Stimulated activated CD8-positive, alpha-beta memory T cell treated with anti-CD3 and anti-CD28 coated beads, Interleukin-15, amount 100 ng/mL, for 48 hours (primary cell): ENCODE measurements at places on chromosomes 13 and 19.

GRCh38 chr13:79401259-79402070 lies 4.6 kb downstream of the RBM26 start:
- DNase-seq, result no peak

GRCh38 chr13:103395139-103395538 lies 328.9 kb upstream of the SLC10A2 start:
- DNase-seq, result no peak

DNA sequence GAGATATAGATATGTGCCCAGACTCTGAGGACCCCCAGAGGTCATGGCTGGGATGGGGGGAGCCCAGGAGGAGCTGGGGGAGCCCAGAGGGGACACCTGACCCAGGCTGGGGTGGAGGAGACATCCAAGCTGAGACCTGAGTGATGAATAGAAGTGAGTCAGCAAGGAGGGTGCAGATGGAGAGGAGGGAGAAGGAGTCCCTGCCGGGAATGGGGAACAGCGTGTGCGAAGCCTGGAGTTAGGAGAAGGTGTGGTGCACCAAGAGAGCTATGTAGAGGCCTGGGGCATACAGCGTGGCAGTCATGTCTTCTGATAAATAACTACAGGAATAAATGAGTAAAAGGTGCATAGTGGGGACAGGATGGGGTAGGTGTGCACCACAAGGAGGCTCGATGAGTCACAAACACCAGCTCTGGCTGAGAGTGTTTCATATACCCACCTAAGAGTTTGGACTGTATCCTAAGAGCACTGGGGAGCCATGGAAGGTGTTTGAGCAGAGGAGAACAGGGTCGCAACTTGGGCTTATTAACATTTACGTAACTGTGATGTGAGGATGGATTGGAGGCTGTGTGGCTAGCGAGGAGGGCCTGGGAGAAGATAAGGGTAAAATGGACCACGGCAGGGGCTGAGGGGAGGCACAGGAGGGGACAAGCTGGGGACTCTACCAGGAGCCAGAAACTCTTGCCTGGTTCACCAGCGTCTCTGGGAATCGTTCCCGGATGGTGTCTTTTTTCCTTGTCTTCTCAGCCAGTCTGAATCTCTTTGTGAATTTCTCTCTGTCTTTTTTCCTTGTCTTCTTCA lies 1.4 kb downstream of the CEACAM18 start:
- peak; percentile 20 for DNase-seq

GRCh38 chr13:98678741-98679140 lies 73.7 kb downstream of the SLC15A1 start:
- no peak for DNase-seq

DNA sequence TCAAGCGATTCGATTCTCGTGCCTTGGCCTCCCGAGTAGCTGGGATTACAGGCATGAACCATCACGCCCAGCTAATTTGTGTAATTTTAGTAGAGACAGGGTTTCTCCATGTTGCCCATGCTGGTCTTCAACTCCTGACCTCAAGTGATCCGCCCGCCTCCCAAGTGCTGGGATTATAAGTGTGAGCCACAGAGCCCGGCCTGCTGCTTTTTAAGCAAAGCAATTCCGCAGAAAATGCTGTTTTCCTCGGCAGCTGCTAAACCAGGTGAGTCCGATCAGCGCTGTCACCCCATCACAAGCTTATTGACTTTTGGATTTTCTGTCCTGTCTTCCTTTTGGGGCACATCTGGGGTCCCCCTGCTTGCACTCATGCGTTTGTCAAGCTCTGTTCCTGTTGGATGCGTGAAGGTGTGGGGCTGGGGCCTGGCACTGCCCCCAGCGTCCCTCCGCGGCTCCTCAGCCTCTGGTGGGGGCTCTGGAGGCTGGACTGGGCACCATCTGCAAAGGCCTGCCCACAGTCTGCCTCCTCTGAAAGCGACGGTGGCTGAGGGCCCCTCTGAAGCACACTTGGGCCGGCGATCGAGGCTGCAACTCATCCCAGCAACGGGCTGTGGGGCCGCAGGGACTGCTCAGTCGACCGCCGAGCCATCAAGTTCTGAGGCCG lies 25.7 kb downstream of the CEBPG start:
- DNase-seq, result no peak

DNA sequence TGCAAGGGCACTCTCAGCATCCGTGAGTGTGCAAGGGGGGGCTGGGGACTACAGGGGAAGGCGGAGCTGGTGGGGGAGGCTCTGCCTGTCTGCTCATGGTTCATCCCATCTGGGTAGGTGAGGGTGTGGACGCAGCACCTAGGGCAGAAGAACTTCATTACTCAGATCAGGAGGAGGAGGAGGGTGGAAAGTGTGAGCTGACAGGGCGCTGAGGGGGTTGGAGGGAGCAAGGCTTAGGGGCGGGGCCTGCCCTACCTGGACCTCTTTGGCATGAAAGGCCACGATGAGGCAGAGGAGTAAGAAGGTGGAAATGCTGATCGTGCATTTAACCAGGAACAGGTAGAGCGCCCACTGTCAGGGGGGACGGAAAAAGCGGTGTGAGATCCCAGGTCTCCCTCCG lies 4.5 kb downstream of the KCNN4 start:
- DNase-seq, result no peak

- no peak for DNase-seq
These were observed 95.9 kb downstream of the RFC3 start for GRCh38 chr13:33913829-33914228.

DNA sequence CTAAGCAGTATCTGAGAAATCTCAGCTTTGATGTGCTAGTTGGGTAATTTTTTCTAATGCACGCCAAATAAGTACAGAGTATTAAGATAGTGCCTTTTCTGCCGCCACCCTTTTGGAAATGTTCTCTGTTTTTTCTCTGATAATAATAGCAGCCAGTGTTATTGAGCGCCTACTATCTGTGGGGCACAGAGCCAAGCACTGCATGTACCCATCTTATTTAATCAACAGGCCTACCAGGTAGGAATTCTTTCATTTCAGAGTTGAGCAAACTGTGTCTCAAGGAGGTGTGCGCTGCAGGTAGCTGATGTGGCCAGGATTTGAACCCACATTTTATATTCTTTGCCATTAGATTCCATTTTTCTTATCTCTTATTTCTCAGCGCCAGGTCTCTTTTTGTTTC lies 1.4 kb downstream of the EPN1 start:
- no peak for DNase-seq

DNA sequence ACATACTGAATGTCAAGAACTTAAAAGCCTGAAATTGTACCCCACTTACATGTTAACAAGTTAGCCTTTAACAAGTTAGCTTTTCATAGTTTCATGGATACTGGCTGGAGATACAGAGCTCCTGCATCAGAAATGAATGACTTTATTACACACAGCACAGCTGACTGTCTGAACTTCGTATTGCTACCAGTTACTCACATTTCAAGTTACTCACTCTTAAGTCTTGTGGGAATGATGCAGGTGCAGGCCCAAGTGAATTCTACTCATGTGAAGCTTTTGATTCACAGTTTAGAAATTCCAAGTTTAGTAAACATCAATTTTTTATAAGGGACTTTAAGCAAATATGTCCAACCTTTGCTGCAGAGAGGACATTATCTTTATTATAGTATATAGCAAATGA lies 762.2 kb upstream of the PRR20A start:
- DNase-seq, result no peak

- DNase-seq, result no peak
These were observed 1618.7 kb downstream of the OLFM4 start for GRCh38 chr13:54647275-54647674.

DNA sequence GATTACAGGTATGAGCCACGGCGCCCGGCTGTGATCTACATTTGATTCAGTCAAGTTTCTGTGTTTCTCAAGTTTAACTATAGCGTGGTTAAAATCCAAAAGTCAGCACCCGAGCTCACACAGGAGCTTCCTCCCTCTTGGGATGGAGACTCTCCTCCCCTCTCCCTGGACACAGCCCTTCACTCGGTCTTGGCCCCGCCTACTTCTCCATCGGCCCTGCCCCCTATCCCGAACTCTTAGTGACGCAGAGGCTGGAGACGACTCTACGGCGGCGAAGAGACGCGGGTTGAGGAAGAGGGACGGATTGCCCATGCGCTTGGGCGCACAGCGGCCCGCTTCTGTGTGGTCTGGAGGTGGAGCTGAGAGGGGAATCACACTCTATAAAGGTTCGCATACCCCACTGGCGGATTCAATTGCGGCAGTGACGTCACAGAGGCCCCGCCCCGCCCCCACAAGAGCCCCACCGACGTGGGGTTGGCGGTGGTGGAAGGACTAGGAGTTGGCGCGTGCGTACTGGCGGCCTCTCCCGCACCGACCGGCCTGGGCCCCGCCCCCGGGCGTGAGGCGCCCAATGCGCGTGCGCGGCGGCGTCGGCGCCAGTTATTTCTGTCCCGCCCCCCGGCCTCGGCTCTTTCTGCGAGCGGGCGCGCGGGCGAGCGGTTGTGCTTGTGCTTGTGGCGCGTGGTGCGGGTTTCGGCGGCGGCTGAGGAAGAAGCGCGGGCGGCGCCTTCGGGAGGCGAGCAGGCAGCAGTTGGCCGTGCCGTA lies at the start of gene TRIM28:
TRIM28 (plus strand) TSS at position 239 of the 765 bp plus-strand sequence. CDS start 694 bp downstream, outside the sequence.
- DNase-seq, result peak; percentile 100

DNA sequence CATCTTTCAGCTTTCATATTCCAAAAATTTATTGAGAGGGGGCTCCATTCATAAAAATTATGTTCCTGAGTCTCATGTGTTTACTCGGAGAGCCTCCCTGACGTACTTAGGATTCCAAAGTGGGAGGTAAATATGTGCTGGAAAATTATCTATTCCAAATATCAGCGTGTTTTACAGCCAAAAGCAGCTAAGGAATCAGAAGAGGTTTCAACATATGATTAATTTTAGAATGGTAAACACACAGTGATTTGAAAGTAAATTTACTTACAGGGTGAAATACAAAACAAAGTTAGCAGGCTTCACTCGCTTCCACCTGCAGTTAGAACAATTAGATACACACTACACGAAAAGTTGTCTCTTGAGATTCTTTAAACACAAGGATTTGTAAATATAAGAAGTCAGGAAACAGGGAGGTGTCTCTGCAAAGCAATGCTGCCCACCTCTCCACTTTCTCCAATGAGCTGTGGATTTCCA lies 313.8 kb upstream of the NBEA start:
- no peak for DNase-seq

- no peak for DNase-seq
These were observed 349.1 kb downstream of the LIG4 start for GRCh38 chr13:107866032-107866940.

GRCh38 chr19:4984438-4984990 lies 15.6 kb downstream of the KDM4B start:
- DNase-seq, result no peak

- DNase-seq, result no peak
These were observed 66.1 kb upstream of the DIAPH3 start for GRCh38 chr13:60229708-60230272.

DNA sequence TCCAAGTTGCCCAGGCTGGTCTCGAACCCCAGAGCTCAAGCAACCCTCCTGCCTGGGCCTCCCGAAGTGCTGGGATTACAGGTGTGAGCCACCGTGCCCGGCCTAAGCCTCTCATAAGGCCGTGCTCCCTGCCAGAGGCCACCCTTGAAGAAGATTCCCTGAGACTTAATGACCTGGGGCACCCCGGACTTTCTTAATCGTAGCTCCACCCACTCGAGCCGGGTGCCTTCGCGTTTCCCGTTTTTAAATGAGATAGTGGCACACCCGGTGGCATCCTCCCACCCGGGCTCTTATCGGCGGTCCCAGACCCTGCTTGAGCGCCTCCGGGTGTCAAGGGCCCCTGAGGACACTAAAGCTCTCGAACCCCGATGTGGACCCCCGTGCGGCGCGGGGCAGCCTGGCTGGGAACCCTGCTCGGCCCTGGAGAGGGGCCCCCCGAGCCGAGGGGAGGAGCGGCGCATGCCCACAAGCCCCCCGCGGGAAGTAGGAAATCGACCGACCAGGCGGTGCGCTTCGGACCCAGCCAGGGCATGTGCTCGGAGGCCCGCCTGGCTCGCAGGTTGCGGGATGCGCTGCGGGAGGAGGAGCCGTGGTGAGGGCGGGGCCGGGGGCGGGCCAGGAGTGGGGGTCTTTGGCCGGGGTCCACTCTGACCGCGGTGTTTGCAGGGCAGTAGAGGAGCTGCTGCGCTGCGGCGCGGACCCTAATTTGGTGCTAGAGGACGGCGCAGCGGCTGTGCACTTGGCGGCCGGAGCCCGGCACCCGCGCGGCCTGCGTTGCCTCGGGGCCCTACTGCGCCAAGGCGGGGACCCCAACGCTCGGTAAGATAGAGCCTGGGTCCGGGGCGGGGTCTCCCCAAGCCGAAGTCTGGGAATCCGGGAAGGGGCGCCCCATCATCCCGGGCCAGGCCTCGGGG lies at the start of gene ANKLE1:
ANKLE1 (plus strand) TSS at position 511 of the 914 bp plus-strand sequence; CDS start at position 531, 20 bp downstream.
- DNase-seq, result peak; percentile 58

- DNase-seq, result no peak
These were observed 7.6 kb downstream of the LYPD3 start for GRCh38 chr19:43457809-43458208.

DNA sequence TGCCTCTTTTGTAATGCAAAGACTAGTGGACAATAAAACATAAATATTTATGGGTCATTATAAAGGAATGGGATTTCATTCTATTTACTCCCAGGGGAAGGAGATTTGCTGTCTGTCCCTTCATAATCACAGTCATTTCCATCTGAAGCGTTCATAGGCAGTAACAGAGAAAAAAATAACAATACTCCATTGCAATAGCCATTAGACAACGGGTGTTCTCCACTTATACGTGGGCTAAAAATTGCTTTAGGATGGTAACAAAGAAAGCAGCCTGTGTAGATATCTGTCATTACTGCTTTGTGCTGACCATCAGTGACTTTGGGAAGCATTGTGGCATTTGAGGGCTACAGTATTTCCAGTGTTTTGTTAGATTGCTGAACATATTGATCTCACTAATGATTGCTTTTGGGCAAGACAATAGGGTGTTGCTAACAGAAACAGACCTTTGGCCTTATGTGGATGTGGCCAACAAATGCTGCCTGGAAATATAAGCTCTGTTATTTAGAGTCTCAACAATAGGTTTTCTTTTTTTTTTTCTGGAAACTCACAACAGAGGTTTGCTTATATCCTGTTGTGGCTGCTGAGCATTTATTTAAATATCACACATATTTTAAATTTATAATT lies 355.2 kb downstream of the MTUS2 start:
- no peak for DNase-seq

DNA sequence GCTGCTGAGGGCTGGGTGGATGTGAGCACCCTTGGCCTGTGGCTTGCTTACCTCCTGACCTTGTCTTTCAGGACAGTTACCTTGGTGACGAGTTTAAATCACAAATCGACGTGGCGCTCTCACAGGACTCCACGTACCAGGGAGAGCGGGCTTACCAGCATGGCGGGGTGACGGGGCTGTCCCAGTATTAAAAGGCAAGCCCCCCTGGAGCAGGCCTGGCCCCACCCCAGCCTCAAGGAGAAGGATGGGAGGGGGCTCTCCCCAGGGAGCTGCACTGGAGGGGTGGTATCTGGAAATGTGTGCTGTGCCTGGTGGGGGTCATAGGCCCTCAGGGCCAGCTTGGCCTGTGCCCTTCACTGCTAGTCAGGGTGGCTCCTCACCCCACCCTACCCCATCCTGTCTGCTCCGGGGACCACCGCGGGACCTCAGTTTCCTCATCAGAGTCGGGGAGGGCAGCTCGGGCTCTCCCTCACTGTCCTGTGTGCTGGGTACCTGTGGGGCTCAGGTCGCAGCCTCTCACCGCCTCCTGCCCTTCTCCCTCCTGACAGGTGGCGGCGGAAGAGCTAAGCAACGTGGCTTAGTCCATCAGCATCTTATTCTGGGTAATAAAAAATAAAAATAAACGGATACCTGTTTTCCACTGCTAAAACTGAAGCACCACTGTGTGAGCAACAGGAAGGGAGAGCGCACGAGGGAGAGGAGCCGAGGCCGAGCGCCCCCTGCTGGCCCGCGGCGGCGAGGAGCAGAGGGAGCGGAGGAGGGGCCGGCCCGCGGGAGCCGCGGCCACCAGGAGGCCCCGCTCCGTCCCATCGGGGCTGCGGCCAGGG lies 29.8 kb downstream of the CERS1 start:
- peak; percentile 30 for DNase-seq

- no peak for DNase-seq
These were observed 766 bp downstream of the SBNO2 start for GRCh38 chr19:1173159-1173844.
